ENCODE measurements at places on chromosomes 3 and 15.

- no peak for DNase-seq
Observed at GRCh38 chr3:38313695-38314094, 31.6 kb downstream of the SLC22A14 start.

- no peak for DNase-seq
Observed at GRCh38 chr3:129432671-129433070, 4.2 kb upstream of the EFCAB12 start.

DNA sequence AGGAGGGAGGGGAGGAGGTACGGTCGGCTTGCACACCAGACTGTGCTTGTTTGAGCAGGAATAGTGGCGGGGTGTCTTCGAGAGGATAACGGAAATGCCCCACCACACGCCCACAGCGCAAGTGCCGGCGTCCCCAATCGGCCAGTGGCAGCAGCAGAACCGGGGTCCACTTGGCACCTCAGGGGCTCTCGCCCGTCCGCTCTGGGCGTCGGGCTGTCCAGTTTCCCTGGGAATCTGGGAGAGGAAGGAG is 53.7 kb downstream of the CCDC54 start:
- DNase-seq: peak; percentile 24

DNA sequence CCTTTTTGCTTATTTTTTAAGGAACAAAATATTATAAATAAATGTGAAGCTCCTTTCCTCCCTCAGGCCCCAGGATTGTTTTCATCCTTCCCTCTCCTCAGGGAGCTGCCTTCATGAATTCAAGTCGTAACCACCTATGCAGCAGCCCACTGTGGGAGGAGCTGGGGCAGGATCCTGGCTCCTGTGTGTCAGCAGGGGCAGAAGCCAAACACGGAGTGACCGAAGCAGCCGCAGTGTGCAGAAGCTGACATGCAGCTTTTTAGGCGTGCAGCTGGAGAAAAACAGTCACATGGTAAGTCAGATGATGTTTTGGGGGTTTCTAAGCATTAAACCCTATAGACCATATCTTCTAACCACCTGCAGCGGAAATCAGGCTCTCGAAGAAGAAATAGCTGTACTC is 231.3 kb downstream of the OCA2 start:
- no peak for DNase-seq

DNA sequence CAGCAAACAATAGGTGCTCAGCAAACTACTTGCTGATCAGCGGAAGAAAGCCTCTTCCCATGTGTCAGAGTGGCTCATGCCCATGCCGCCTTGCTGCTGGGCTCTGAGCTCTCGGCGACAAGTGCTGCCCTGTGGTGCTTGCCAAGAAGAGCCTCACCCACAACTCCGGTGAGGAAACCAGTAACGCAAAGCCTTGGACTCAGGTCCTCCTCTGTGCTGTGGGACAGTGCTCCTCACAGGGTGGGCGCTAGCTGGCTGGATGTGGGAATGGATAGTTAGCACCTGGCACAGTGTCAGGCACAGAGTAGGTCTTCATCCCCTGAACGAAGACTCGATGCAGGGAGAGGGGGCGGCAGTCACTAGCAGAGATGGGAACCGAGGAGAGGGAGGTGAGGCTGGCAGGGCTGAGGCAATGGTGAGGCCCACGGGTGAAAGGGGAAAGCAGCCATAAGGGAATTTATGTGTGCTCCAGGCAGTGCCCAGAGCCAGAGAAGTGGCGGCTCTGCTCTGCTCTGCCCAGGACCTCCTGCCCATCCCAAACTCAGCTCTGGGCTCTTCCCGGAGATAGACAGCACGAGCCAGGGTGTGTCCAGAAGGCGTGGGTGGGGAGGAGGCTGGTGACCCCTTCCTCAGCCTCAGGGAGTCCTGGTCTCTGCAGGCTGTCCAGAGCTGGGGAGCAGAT is 55.7 kb downstream of the IQSEC1 start:
- DNase-seq: no peak

GRCh38 chr3:186060222-186060621 is 48.7 kb downstream of the ETV5 start:
- DNase-seq: peak; percentile 25

GRCh38 chr15:39582977-39583595 is 2.2 kb downstream of the THBS1 start:
- DNase-seq: no peak

- no peak for DNase-seq
Observed at GRCh38 chr3:49004352-49005302, 2.6 kb upstream of the WDR6 start.

DNA sequence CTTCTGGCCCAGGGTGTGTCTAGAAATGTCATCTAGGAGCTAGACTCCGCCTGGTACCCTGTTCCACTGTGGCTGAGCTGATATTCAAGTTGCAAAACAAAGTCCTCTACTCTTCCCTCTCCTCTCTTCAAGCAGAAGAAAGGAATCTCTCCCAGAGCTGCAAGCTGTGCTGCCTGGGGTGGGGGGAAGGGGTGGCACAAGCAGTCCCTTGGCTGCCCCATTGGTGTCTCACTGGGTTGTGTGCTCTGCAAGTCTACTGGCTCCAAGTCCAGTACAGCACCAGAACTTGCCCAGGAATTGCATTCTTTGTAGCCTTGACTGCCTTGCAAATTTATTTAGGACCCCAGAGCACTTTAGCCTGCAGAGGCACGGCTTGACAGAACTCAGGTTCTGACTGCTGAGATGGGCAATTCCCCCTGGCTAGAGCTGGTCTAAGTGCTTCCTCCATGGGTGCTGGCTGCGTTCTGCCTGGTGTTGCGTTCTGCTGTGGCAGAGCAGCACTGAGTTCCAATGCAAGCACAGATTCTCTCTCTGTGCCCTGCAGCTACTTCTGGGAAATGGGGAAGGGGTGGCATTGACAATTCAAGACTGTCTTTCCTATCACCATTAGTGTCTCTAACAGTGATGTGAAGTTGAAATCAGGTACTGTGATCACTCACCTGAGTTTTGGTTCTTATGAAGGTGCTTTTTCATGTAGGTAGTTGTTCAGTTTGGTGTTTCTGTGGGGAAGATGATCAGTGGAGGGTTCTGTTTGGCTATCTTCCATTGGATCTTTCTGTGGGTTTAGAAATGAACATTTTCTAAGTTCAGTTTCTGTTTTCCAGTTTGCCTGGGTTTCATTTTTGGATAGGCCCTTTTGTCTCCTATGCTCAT is 39.5 kb downstream of the OXSR1 start:
- no peak for DNase-seq

DNA sequence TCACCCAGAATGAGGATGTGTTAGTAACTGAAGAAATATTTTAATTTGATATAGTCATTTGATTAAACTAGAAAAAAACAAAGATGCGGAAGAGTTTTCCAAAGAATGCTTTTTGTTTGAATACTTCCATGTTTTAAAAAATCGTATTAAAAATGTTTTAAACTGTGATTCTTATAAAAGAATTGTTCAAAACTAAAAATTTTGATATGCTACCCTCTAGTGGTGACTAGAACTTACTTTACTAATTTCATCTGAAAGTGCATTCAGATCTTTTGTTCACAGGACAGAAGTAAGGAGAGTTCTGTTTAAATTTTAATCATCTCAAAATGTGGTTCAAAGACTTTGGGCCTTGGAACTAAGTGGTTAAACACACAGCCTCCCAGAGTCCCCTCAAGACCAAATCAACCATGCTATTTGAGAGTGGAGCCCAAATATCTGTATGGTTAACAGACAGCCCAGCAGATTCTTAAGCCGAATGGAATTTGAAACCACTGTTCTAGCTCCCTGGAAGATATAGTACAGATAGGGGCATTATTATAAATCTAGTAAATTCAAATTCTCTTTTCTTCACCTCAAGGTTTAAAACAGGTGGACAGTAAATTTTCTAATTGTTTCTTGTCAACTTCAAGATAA is 45.2 kb upstream of the SYNPR start:
- no peak for DNase-seq

GRCh38 chr15:62781081-62781497 is 261.5 kb upstream of the TPM1 start:
- no peak for DNase-seq

- no peak for DNase-seq
Observed at GRCh38 chr3:9081184-9081818, 118.0 kb upstream of the RAD18 start.

DNA sequence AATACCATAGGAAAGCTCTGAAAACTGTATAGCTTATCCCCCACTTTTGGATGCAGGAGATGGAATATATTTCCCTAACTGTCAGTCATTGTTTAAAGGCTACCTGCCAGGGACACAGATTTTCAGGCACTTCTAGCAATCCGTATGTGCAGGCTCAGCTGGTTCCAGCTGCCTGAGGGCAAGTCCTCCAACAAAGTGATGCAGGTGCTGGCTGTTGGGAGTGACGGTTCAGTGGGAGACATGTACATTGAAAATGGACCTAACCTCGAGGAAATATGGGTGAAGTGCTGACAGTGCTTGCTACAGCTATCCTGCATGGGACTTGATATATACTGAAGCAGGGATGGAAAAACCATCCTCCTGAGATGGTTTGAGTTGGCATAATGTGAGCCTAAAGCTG is 153.1 kb upstream of the GAP43 start:
- DNase-seq: no peak

DNA sequence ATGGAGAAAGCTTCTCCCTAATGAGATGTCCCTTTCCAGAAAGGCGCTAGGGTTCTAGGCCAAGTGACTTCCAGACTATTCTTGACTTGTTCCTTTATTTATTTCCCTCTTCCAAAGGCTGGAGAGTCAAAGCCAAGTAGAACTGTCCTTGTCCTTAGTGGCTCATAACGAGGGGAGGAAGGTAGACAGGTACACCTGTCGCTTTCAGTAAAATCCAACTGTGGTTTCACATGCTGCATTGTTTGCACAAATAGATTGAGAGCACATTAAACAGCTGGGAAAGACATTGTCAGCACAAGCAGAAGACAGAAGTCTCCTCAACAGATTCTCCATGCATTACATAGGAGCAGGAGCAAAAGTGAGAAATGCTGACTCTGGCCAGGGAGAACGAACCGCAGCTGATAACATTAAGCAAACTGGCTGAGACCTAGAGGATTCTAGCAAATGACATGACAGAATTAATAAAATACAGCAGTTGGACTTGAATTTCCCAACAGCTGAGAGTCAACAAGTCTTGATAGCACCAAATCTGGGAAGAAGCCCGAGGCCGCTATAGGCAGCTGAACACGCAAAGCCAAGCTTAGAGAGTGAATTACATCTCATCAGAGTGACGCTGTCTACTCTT is 227.7 kb downstream of the TLE3 start:
- no peak for DNase-seq

GRCh38 chr3:124903896-124904834 is 17.0 kb upstream of the ITGB5 start:
- no peak for DNase-seq

DNA sequence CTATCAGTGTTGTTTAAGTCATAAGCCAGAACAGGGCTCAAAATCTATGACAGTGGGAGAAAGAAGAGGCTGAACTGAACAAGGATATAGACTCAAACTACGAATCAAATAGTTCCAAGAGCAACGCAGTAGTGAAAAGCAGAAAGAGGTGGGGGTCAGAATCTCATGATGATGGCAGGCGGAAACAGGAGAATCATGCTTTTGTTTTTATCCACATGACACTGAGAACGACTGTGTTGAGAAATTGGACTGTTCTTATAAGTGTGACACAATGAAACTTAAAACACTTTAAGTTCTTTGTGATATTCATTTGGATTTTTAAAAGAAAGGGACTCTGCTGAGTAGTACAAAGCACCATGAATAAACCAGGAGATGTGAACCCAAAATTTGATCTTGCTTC is 309.4 kb downstream of the ULK4 start:
- no peak for DNase-seq

GRCh38 chr3:190258634-190259033 is 63.6 kb downstream of the CLDN1 start:
- DNase-seq: no peak

- no peak for DNase-seq
Observed at GRCh38 chr15:61393949-61394348, 164.8 kb upstream of the RORA start.

DNA sequence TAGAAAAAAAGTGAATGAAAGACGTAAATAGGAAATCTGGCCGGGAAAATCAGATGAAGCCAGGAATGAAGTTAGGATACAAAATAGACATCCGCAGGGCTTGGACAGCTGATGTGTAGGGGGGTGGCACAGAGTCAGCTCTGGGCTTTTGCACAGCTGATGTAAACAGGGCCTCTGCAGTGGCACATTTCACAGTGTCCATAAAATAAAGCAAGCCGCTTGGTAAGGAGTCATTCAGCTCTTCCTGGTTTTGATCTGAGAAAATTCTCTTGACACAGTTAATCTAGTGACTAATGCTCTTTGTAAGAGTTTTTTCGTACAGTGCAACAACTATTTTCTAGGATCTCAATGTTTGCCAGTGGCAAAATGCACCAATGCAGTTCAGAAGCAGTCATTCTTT is 153.3 kb downstream of the USP13 start:
- DNase-seq: no peak

Data from stimulated activated CD4-positive, alpha-beta T cell treated with anti-CD3 and anti-CD28 coated beads, Interleukin-4, amount 100 ng/mL, for 24 hours (primary cell).